ENCODE measurements at places on chromosomes 12 and 14. TPM values are rescaled to one million over a fixed set of nuclear protein-coding genes. Genes with fewer than 3 reads are reported as not detected.

- H3K27ac ChIP-seq: peak overlapping the region; percentile 68
- no peaks in the 10 kb centered on the region for H3K27me3 ChIP-seq
- peaks cover 3% of the 10 kb centered on the region for H3K36me3 ChIP-seq
- DNase-seq: no peak
These were observed 13.9 kb downstream of the ARPC3 start for GRCh38 chr12:110436231-110436630.

GRCh38 chr12:132606466-132606865 lies 3.9 kb downstream of the LRCOL1 start:
- H3K36me3 ChIP-seq: peaks cover 3% of the 10 kb centered on the region
- peaks cover 15% of the 10 kb centered on the region for H3K4me1 ChIP-seq
- peaks cover 72% of the 10 kb centered on the region for H3K27me3 ChIP-seq
- H3K4me3 ChIP-seq: no peak overlapping the region
- DNase-seq: no peak
- no peak overlapping the region for H3K27ac ChIP-seq

Gene CLEC1B
- not detected for total RNA-seq

Gene C12orf56
- not detected for total RNA-seq

DNA sequence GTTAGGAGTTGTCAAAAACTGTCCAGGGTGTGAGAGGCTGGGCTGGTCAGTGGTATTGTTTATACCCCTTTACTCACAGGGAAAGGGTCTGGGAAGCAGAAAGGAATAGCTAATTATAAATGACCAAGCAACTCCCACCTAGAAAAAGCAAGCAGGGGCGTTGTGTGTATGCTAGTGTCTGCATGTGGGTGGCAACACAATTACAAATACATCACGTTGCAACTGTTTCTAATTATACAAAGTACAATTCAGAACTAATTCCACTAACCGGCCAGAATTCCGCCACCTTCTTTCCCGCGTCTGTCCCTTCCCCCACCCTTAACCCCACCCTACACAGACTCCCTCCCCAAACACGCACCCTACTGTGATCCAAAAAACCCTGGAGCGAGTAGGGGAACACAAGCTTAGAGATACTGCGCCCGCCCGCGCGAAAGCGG lies 2.2 kb downstream of the DPF3 start:
- H3K4me1 ChIP-seq: peaks cover 25% of the 10 kb centered on the region
- no peak for DNase-seq
- no peak overlapping the region for H3K27ac ChIP-seq

DNA sequence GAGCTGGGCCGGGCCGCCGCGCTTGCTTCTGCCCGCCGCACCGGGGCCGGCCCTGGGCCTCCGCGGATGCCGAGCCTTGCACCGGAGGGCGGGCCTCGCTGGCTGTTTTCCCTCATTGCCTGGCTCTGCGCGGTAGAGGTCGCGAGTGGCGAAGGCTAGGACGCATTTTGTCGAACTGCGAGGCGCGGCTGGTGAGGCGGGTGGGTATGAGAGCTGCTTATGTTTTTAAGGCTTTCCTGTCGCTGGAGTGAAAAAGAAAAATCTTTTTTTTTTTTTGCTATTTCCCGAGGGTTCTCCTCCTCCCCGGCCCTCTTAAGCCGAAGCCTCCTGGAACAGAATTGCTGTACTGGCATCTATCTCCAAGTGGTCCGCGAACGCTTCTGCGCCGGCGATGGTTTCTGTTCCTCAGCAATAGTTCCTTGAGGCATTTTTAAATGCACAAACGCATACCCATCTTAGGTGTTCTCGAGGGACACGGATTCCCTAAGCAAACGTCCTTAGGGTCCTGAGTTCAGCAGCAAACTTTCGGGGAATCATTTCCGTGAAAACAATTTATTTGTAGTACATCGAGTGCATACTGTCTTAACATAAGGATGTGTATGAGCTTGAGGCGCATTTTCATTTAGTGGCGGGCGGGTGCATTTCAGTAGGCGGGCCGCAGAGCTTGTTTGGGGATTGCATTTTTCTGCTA lies 631 bp downstream of the RESF1 start:
- peak; percentile 84 for DNase-seq
- H3K4me3 ChIP-seq: peak overlapping the region; percentile 91
- H3K27ac ChIP-seq: peak overlapping the region; percentile 98
- H3K27me3 ChIP-seq: no peaks in the 10 kb centered on the region

- no peak overlapping the region for H3K4me3 ChIP-seq
- H3K27me3 ChIP-seq: no peaks in the 10 kb centered on the region
- H3K27ac ChIP-seq: peak overlapping the region; percentile 100
- DNase-seq: no peak
These were observed 311.2 kb downstream of the DUSP6 start for GRCh38 chr12:89041078-89041477.

DNA sequence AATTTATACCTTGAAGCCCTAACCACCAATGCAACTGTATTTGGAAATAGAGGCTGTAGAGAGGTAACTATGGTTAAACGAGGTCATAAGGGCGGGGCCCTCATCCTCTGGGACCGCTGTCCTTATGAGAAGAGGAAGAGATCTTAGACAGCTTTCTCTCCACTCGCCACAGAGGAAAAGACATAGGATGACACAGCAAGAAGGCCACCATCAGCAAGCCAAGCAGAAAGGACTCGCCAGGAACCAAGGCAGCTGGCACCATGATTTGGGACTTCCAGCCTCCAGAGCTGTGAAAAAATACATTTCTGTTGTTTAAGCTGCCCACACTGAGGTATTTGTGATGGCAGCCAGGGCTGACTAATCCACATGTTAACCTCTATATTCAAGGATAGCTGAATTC lies 30.4 kb upstream of the BCAT1 start:
- H3K4me1 ChIP-seq: no peaks in the 10 kb centered on the region
- no peak overlapping the region for H3K4me3 ChIP-seq
- no peak overlapping the region for H3K27ac ChIP-seq
- DNase-seq: no peak
- H3K27me3 ChIP-seq: no peaks in the 10 kb centered on the region

GRCh38 chr14:75068294-75069120 lies 934 bp upstream of the ZC2HC1C start:
- no peak overlapping the region for H3K27ac ChIP-seq
- H3K27me3 ChIP-seq: no peaks in the 10 kb centered on the region
- no peak for DNase-seq

Gene C1R
- total RNA-seq: 6.4 TPM

Gene TRPV4
- not detected for total RNA-seq

GRCh38 chr12:107493666-107494065 lies 191.9 kb upstream of the PWP1 start:
- H3K36me3 ChIP-seq: peaks cover 7% of the 10 kb centered on the region
- no peaks in the 10 kb centered on the region for H3K27me3 ChIP-seq

GRCh38 chr12:977156-977555 lies 13.9 kb upstream of the ERC1 start:
- H3K27ac ChIP-seq: no peak overlapping the region
- no peak for DNase-seq
- H3K36me3 ChIP-seq: no peaks in the 10 kb centered on the region
- H3K27me3 ChIP-seq: no peaks in the 10 kb centered on the region

DNA sequence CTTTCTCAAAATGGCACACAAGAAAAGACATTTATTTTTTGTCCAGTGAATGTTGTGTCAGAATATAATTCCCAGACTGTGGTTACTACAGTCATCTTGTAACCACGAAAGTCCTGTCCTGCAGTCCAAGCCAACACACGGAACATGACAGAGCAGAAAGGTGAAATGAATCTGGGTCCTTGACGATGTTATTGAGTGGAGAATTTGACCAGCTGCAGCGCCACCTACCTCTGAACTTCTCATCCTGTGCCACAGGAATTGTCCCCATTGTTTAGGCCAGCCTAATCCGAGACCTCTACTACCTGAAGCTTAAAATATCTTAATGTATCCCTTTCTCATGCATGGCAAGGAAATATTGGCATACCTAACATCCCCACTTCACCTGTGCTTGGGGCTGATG lies 64.1 kb upstream of the OTX2 start:
- no peak overlapping the region for H3K4me3 ChIP-seq
- H3K27me3 ChIP-seq: peaks cover 4% of the 10 kb centered on the region
- peak; percentile 9 for DNase-seq

DNA sequence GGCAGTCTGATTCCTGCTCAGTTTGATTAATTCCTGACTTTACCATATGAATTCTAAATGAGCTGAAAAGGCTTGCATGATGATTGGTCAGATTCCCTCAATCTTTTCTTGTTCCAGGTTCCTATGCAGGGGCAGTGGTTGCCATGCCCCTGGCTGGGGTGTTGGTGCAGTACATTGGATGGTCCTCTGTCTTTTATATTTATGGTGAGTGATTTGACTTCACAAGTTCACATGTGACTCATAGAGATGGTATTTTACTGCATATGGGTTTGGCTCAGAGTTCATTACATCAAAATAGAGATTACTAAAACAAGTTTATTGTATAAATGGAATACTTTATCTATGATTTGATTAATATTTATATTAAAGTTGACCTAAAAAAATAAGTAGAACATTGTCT lies 44.8 kb downstream of the SLC17A8 start:
- DNase-seq: no peak
- no peak overlapping the region for H3K4me3 ChIP-seq
- H3K27ac ChIP-seq: no peak overlapping the region
- no peaks in the 10 kb centered on the region for H3K27me3 ChIP-seq
